Activated CD4-positive, CD25-positive, alpha-beta regulatory T cell treated with anti-CD3 and anti-CD28 coated beads, Interleukin-2, amount 50 U/mL, for 16 hours (primary cell): ENCODE measurements at places on chromosomes 11 and 22.

DNA sequence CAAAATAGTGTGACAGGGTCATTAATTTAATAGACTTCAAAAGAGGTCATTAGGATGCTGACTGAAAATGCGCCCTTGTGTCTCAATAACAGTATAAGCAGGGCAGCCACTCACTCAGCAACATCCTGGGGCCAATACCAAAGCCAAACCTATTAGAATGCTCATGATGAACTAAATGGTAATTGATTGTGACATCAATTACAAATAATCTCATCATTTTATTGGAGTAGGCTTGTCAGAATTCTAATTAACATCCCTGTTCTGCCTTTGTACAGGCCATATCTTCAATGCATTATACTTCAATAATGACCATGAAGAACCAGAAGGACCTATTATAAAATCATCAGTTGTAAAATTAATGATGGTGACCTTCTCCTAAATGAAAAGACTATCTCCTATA is 64.2 kb downstream of the DNAJC24 start:
- DNase-seq: no peak

GRCh38 chr11:26134481-26135355 is 197.2 kb upstream of the ANO3 start:
- no peak for DNase-seq

- no peak for DNase-seq
Measured at GRCh38 chr11:109641549-109641948, 219.6 kb downstream of the C11orf87 start.

- DNase-seq: no peak
Measured at GRCh38 chr11:21614961-21615360, 577.9 kb upstream of the ANO5 start.

GRCh38 chr11:90930252-90930651 is 707.4 kb upstream of the CHORDC1 start:
- DNase-seq: no peak

GRCh38 chr11:94790197-94790596 is 22.0 kb downstream of the AMOTL1 start:
- no peak for DNase-seq

- DNase-seq: no peak
Measured at GRCh38 chr22:36010090-36010489, 18.5 kb downstream of the RBFOX2 start.

GRCh38 chr22:42636506-42636905 is 3.9 kb downstream of the ATP5MGL start:
- DNase-seq: no peak

GRCh38 chr11:121446752-121447156 is 5.4 kb upstream of the SORL1 start:
- no peak for DNase-seq

DNA sequence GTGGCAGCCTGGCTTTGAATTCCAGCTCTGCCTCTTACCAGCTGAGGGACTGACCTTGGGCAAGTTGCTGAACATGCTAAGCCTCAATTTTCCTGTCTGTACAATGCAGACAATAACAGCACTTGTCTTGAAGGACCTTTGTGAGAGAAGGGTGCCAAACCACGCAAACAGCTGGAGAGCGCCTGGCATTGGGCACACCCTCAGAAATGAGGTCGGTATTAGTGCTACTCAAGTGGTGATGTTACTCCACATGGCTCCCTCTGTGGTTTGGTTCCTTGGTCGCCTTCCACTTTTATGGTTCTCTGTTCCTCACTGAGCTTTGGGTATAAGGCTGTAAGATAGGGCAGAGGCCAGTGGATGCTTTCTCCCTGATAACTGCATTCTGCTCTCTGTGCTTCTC is 8.2 kb downstream of the UBASH3B start:
- DNase-seq: no peak

DNA sequence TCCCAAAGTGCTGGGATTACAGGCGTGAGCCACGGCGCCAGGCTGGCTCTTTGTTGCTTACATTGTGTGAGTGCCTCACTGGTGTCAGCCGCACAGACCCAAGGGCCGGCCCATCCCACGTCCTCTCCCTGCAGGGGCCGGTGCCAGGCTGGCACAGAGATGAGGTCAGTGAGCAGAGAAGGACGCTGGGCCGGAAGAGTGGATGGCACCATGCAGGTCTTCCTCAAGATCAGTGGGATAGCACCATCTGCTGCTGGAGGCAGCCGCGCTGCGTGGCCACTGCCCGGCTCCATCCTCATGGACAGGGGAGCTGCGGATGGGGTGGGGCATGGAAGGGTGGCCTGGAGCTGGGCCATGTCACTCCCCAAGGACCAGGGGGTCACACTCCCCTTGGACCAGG is 22.0 kb upstream of the FGF4 start:
- DNase-seq: no peak

GRCh38 chr11:134535029-134536025 is 123.3 kb upstream of the B3GAT1 start:
- DNase-seq: no peak

- DNase-seq: no peak
Measured at GRCh38 chr11:117315285-117316196, 515 bp downstream of the BACE1 start.

- DNase-seq: no peak
Measured at GRCh38 chr11:132314911-132315455, 944.6 kb downstream of the NTM start.

GRCh38 chr22:45308957-45309421 is 745 bp upstream of the FAM118A start:
- DNase-seq: no peak

DNA sequence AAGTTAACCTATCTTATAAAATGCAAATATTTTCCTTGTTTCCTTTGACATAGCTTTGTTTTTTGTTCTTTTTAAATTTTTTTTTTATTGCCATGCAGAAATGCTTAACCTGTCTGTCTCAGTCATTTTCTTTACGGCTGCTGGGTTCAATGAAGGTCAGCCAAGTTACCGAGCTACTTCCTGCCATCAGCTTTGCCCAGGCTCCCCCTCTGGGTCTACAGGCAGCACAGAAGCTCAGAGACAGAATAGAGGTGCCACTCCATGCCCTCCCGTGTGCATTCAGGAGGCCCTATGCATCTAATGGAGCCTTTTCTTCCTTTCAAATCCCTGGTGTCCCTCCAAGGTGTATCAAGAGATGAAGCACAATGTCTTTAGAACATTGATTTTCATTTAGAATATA is 411.0 kb upstream of the NARS2 start:
- DNase-seq: no peak

DNA sequence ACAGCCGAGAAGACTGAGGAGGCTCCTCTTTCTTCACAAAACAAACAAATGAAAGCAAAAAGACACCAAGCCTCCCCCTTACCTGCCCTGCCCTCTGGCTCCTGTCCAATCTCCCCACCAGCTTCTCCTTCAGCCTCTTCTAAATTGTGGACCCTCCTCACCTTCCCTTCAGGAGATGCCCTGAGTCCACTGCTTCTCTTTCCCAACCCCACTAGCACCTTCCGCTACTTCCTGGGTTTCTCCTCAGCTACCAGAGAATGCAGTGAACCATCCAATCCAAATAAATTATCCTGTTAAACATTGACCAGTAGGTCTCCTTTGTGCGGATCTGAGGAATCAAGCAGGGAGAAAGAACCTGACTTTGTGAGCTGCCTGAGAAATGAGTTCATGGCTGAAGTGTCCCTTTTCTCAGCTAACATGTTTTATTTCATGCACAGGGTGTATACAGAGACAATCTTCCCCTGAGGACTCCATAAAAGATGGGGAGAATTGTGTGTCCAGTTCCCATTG is 63.2 kb upstream of the VPREB1 start:
- no peak for DNase-seq

GRCh38 chr22:30695351-30695851 is 727 bp downstream of the OSBP2 start:
- no peak for DNase-seq

DNA sequence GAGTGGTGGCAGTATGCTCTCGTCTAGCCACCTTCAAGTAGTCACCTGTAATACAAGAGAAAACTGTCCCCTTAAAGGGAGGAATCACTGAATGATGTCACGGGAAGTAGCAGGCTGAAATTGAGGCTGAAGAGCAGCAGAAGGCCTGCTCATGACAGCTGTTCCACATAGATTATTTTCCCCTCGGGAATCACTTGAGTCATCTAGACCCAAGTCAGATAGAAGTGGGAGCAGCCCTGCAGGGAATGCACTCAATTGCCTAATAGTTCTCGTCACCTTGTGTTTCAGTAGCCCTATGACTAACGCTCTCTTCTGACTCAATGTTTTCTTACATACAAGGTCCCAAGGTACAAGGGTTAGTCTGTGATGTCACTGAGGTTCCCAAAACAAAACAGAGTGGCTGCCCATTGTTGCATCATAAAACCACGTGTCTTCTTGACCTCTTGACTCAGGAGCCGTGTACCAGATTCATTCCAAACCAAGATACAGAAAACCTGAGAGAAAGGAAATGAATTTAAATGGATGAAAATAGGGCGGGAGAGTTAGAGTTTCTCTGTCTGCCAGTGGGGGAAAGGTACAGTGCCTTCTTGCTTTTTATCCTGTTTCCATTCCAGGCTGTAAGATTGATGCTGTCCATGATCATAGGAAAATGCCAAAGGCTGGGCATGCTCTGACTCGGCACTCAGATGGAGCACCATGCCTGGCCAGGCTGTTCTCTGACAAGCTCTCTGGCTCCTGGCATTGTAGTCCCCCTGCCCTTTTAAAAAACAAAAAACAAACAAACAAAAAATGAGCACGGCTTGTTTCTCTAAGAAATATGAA is 21.6 kb upstream of the C11orf96 start:
- no peak for DNase-seq

- no peak for DNase-seq
Measured at GRCh38 chr11:126102436-126102981, 39.8 kb upstream of the CDON start.

DNA sequence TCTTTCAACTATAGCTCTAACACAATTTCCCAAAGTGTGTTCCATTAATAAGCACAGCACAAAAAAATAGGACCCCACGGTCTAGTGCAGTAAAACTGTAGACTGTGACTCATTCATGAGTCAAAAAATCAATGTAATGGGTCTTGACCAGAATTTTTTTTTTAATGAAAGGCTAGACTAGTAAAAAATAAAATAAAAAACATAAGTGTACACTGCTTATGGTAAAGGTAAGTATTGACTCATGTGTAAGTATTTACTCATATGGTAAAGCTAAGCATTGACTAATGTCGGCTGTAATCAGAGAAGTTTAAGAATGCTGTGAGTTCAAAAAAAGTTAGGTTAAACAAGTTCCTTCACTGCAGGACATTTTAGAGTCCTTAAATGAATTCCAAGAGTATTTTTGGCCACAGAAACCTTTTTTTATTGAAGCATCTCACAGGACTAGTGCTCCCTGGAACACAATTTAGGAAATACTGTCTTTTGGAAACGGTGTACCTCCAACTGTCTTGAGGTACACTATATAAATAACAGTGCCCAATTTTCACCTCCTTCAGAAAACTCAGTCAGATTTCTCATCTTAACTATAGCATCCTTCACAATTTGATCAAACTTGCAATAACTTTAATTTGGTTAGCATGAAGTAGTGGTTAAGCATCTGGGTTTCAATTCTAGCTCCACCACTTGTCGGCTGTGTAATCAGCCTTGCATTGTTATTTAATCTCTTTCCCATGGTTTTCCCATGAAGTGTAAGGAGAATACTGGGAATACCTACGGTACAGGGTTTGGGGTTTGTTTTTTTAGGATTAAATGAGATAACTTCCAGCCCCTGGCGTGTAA is 2.1 kb downstream of the CCDC73 start:
- no peak for DNase-seq

GRCh38 chr11:40421208-40421981 is 1038.1 kb downstream of the LRRC4C start:
- DNase-seq: no peak

DNA sequence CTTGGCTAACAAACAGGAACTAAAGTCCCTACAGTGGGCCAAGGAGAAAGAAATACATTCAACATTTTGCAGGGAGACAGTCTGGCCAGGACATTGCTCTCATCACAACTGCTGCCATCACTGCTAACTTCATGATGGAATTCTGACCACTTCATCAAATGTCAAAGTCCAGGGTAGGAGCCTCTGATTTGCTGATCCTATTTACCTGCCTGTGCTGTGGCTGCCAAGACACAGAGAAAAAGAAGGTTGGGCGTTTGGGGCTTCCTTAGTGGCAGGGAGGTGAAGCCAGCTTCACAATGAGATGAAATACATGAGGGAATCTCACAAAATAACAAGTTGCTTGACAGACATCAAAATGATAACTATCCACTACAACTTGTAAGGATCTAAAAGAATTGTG is 343.9 kb upstream of the CADM1 start:
- DNase-seq: no peak

DNA sequence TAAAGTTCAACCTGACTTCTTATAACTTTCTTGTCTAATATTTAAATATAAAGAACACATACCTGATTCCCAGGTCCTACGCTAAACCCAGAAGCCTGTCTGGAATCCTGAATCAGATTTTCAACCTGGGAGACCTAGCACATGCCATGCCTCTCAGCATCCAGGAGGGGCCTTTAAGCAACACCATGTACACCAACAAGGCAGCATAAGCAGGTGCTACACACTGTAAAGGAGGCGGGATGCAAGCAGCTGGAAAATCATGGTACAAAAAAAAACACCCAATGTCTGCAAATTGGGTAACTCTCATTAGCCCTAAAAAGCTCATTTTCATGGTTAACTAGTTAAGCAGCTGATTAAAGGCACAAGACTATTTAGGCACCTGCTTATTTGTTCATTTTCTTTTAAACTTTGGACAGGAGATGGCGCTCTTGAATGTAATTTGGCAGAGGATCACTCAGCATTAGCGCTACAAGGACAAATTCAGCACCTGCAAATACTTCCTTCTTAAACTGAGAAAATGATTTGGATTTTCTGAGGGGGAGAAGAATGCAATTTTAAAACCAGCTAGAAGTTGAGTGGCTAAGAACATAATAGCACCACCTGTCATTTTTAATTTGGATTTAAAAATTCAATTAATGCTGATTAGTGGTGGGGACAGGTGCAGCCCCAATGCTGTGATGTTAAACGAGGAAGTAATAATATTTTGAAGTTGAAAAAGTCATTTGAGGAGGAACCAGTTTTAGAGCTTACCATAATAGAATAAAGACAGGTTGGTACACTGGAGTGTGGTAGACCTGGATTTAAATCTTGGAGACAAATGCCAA is 104.0 kb downstream of the FAR1 start:
- no peak for DNase-seq

DNA sequence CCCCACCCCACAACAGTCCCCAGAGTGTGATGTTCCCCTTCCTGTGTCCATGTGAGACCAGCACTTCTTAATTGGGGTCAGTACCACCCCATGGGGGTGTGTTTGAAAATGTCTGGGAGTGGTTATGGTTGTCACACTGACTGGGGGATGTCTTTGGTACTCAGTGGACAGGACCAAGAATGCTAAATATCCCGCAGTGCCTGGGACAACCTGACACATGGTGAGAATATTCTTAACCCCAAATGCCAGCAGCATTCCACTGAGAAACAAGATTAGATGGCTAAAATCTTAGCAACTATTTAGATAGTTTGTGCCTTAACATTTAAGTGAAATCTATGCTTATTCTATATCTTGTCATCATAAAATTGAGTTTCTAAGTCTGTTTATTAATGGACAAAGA is 177.5 kb upstream of the ZBED5 start:
- no peak for DNase-seq

GRCh38 chr22:47987885-47988515 is 1225.5 kb downstream of the TBC1D22A start:
- DNase-seq: no peak
